Cardiac septum (tissue), 1 donor: ENCODE measurements at places on chromosomes 4 and X.

DNA sequence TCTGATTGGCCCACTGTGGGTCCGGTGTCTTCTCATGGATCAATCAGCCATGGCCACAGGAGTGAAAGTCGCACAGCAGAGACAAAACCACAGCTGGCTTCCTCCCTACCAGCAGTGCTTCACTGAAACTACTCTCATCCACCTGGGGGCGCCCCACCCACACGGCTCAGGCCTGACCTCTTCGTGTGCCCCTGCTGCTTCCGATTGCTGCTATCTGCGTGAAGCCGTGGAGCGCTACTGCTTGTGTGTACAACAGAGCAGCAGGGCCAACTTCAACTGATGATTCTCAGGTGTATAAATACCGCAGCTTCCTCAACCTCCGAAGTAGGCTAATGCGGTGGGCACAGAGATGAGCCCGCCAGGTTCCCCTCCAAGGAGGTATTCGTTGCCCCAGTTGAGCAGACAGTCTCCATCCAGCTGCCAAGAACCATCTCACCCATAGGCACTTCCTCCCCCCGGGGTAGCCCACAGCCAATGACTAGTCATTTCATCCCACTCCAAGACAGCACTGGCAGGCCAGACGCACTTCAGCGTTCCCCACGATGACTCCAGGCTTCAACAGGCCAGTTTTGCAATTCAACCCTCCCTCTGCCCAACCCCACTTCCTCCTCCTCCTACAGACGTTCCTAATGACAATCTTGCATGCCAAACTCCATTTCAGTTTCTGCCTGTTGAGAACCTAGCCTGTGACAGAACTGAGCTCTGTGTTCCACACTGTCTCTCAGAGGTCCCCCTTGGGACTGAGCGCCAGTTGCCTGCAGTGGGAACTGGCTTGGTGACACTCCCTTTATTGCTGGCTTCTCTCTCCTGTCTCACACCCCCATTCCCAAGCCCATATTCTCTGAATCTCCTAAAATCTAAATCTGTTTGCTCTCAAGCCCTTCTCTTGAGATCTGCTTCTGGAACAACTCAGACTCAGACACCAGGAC is 41.3 kb upstream of the ATP6AP2 start:
- no peak for DNase-seq

- no peak for DNase-seq
Measured at GRCh38 chrX:13428053-13428786, 108.4 kb upstream of the ATXN3L start.

- DNase-seq: no peak
Measured at GRCh38 chrX:134659761-134660160, 1.5 kb upstream of the PLAC1 start.

GRCh38 chrX:119398587-119398973 is 556 bp upstream of the SLC25A43 start:
- DNase-seq: no peak

- DNase-seq: no peak
Measured at GRCh38 chr4:185093603-185094002, 49.5 kb upstream of the SLC25A4 start.

DNA sequence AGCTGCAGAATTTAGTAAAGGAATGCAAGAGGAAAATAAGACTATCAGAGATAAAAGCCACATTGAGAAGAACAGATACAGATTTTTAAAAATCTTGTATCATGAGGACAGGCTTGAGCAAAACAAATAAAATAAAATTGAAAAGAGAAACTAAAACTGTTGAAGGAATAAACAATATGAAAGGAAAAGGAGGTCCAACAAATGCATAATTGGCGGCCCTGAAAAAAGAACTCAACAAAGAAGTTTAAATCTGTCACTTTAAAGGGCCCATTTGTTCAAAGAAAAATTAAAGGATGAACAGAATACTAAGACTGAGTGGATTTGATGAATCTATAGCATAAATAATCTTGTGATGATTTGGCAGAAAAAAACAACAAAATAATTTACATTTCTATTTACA is 36.5 kb downstream of the TMPRSS11B start:
- DNase-seq: no peak

DNA sequence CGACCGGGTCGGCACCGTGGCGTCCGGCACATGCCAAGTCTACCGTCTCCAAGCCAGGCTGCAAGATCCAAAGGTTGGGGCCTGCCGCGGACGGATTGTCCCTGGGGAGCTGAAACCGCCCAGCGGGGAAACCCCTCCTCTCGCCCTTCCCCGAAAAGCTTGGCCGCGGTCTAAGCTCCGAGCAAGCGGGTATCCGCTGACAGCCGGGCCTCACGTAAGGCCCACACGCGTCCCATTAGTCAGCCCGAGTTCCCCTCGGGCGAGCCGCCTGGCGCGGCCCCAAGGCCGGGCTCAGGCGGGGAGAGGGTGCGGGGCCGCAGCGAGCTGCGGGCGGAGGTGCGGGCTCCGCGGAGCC is 6.8 kb upstream of the BCOR start:
- DNase-seq: no peak

DNA sequence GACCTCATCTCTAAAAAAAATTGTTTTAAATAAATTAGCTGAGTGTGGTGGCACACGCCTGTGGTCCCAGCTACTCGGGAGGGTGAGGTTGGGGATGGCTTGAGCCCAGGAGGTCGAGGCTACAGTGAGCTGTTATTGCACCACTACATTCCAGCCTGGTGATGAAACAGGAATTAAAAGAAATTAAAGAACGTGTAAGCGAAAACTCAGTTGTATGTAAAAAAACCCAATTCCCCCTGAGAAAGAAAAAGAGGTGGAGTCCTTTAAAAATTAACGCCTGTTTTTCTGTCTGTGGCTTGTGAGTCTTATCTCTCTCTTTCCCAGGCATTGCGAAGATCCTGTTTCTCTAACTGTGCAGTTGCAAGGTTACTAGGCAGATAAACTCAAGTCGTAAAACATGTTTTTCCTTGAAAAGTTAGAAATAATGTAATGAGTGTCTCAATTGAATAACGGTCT is 22.1 kb downstream of the EPGN start:
- DNase-seq: no peak

- no peak for DNase-seq
Measured at GRCh38 chr4:186704057-186704456, 19.6 kb downstream of the FAT1 start.

GRCh38 chr4:158155656-158156356 is 17.0 kb downstream of the GASK1B start:
- DNase-seq: no peak
